ENCODE measurements at places on chromosomes 2 and 18.

- DNase-seq, result no peak
Observed at GRCh38 chr2:143280097-143280757, 151.0 kb downstream of the ARHGAP15 start.

- DNase-seq, result no peak
Observed at GRCh38 chr2:6972067-6972710, 55.0 kb downstream of the RNF144A start.

GRCh38 chr2:137535897-137536296, 428.4 kb upstream of the HNMT start:
- DNase-seq, result no peak

DNA sequence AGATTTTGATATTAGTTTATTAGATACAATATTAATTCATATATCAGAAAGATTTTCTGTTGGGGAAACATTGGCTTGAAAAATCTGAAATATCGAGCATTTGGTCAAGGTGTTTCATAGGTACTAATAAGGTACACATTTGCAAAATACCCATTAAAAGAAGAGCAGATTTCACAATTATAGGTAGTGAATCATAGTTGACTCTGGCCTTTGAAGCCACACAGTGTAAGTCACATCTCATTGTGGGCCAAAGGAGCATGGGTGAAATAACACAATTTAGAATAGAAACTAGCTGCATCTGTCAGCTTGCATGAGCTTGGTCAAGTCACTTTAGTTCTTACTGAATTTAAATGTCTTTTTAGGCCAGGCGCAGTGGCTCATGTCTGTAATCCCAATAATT, 4.9 kb downstream of the KDM3A start:
- no peak for DNase-seq

- no peak for DNase-seq
Observed at GRCh38 chr18:62182220-62182619, 4.6 kb downstream of the PIGN start.

DNA sequence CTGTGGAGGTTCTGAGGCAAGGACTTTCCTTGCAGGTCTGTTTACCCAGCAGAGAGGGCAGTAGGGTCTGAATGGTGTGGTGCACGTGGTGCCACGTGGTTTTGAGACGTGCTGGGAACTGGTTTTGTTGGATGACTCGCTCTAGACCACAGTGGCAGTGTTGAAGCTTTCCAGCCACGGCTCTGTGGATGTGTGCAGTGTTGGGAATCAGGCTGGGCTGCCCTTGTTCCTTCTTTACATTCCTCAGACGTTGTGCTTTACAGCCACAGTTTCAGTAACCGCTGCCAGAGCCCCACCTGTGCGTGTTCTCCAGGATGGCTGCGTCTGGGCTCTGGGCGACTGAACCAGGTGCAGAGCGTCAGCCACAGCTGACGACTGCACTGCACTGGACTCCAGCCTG, 8.2 kb downstream of the CTDP1 start:
- DNase-seq, result no peak

- no peak for DNase-seq
Observed at GRCh38 chr2:20390524-20391123, 40.0 kb upstream of the PUM2 start.

DNA sequence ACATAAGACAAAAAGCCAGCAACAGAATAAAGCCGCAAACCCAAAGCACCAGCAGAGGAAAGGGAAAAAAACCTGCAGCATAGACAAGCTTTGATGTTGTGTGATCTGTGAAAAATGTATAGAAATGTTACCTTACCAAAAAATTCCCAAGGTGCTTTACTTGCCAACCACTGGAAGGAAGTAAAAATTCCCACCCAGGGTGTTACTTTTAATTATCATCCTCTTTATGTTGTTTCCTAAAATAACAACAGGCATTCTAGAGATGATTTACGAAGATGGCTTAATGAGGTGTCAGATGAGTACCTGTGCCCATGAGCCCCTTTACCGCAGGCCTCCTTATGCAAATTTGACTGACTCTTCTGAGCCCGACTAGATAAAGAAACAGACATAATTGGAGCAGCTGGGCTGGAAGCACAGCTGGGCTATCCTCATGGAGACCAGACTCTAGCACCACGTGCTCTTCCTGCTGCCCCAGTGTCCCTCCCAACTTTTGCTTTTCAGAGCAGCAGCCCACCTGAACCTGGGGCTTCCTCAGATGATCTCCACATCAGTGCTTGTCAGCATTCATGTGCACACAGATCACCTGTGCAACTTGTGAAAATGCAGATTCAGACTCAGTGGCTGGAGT, 41.5 kb downstream of the SRSF7 start:
- no peak for DNase-seq

GRCh38 chr2:152415796-152416195, 80.8 kb downstream of the FMNL2 start:
- no peak for DNase-seq

- DNase-seq, result no peak
Observed at GRCh38 chr2:218777276-218777990, 4.5 kb upstream of the CYP27A1 start.

DNA sequence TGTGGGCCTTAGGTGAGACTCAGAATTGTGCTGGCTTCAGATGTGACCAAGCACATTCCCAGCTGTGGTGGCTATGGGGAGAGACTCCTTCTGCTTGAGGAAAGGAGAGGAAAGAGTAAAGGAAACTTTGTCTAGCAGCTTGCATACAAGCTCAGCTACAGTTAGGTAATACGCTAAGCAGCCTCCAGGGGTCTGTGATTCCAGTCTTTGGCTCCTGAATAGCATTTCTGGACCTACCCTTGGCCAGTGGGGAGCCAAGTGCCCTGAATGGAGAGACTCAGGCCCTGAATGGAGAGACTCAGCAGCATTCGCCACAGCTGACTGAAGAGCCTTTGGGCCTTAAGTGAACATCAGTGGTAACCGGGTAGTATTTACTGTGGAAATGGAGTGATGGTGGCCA, 227.4 kb upstream of the CDH7 start:
- DNase-seq, result no peak

DNA sequence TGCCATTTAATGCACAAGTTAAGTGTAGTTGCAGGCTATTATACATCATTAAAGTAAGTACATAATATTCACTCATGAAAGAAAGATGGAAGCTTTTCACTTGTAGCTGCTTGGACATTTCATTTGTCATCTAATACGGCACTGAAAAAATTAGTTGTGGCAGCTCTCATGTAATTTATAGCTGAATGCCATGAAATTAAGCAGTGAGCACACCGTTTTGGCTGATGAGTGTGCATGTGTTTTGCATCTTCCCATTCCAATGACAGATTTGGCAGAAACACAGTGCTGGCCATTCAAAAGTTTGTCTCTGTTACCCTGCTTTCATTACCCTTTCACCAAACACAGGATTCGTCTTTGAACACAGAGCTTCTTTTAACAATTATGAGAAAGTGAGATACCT, 174.0 kb downstream of the PTGR3 start:
- no peak for DNase-seq

DNA sequence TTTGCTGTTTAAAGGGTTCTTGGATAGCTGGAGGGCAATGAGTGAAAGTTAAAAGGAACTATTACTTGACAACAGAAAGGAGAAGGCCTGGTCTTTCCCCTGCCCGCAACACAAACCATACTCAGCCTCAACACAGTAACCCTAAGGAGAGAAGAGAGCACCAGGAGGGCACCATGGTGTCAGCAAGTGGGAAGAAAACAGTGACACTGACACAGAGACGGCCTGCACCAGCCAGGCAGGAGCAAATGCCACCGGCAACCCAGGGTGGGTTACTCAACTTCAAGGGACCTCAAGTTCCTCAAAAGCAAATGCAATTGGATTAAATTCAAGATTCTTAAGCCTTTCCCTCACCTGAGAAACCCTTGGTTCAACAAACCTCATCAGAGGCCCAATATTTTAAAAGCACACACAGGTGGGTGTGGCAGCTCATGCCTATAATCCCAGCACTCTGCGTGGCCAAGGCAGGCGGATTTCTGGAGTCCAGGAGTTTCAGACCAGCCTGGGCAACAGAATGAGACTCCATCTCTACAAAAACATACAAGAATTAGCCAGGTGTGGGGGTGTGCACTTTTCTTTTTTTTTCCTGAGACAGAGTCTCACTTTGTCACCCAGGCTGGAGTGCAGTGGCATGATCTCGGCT, 52.3 kb downstream of the TFCP2L1 start:
- DNase-seq, result no peak

DNA sequence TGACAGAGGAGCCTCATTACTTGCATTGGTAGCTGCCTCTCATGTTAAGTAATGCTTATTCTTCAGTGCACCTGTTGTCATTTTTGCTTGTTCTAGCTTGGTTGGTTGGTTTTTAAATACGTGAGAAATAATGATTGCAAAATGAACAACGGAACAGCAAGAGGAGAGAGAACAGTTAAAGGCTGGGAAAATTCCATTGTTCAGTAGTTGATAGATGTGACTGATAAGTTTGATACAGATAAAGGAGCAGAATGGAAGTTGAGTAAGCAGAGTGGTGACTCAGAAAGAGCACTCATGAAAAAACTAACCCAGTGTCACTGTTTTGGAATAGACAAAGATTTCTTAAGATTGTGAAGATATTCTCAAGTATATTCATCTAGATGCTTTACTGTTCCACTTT, 50.5 kb downstream of the MTA3 start:
- DNase-seq, result no peak

DNA sequence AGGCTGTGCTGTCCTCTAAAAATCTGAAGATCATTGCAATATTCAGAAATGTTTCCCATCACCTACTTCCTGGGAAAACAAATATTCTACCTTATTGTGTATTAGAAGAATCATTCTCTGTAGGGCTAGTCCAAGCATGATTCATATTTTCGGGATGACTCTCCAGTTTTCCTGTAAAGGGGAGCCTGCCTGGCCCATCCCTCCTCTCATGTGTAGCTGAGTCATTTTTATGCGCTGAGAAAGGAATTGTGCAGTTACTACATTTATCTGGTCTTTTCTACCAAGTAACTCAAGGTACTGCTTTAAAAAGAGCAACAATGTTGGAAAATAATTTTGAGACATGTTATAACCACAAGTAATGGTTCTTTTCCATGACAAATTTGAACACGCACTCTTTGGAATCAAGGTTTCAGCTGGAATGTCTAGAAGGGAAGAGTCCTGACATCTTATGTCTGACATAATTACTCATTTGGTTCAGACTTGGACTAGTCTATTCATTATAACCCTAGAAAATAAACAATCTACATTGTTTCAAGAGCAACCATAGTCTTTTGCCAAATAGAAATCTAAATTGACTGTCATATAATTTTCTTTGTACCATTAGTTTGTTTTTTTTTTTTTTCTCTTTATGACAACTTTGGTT, 6.6 kb downstream of the DSG3 start:
- no peak for DNase-seq

DNA sequence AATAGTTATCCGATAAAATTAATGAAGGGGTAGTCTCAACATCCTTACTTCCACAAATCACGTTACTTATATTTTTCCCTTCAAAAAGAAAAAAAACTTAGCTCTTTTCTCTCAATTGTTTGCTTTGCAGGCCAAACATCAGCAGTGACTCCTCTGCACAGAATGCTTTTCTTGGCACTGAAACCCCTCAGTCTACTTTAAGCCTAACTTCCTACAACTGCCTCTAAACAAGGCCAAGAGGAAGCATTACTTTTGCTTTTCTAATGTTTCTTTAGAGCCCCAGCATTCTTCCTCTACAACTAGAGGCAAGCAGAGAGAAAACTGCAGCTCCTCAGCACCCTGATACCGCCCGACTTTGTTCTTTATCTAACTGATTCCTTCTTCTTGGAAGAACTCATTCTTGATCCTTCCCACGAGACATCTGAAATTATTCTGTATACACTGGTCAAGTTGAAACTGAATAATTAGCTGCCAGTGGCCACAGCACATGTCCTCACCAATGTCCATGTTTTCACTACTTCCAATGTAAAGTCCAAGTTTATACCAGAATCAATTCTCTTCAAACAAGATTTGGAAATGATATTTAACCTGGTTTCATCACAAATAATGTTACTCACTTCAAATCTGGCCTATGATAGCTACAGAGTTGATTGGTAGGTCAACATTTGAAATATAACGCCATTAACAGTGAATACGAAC, 55.3 kb downstream of the DTNB start:
- DNase-seq, result no peak

DNA sequence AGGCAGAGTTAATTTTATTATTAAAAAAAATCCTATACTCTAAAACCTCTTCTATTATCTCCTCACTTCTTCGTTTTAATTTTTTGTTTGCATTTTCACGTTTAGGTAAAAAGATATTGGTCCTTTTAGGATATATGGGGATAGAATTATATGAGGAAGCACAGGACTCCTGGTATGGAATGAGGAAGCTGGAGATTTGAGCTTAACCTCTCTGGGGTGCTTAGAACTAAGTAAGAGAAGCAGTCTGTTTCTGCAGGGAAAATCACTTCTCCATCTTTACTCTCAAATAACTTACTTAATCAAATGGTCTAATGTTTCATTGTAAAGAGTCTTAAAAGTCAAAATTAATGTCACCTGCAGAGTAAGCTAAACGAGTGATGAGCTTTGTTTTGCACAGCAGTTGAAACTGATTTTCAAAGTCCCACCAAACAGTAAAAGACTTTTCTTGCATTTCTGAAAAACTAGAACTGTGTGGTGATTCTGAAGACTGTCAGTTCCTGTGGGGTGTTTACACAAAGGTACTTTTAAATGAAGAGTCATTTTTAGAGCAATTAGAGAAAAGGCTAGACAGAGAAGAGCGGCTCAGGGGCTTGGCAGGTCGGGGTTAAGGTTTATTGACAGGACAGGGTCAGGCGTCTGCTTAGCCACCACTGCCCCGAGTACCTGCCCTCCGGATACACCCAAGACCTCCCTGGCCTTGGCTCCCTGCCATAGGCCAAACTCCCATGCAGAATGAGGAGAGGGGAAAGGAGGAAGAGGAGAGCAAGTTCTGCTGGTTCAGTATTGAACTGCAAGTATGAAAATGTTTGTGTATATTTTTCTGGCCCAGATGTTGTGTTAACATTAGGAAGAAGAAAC, 21.6 kb downstream of the METAP1D start:
- DNase-seq, result no peak

- DNase-seq, result no peak
Observed at GRCh38 chr2:61771904-61772845, 81.7 kb downstream of the FAM161A start.

DNA sequence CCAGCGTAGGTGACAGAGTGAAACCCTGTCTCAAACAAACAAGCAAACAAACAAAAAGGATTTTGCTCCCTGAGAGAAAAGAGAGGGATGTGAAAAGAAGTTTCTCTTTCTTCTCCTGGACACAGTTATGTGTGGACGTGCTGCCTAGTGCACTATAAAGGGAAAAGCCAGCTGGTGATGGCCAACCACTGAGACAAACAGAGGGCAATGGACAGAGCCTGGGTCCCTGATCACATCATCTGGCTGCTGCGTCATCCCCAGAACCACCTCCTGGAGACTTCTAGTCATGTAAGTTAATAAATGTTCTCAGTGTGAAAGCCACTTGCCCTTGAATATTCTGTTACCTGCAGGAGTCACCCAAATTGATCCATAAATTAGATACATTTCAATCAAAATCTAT, 184.9 kb downstream of the PDE11A start:
- no peak for DNase-seq
